Activated CD4-positive, alpha-beta T cell treated with anti-CD3 and anti-CD28 coated beads, Interleukin-10, Interleukin-2, amounts not matched to agents 100 ng/mL and 50 ng/mL, durations not matched to agents 16 hours and 8 hours (primary cell): ENCODE measurements at places on chromosomes 12 and 14.

GRCh38 chr14:68292441-68293215 is 473.0 kb downstream of the RAD51B start:
- DNase-seq: no peak

- DNase-seq: no peak
Measured at GRCh38 chr14:91324606-91325575, 80.4 kb upstream of the GPR68 start.

DNA sequence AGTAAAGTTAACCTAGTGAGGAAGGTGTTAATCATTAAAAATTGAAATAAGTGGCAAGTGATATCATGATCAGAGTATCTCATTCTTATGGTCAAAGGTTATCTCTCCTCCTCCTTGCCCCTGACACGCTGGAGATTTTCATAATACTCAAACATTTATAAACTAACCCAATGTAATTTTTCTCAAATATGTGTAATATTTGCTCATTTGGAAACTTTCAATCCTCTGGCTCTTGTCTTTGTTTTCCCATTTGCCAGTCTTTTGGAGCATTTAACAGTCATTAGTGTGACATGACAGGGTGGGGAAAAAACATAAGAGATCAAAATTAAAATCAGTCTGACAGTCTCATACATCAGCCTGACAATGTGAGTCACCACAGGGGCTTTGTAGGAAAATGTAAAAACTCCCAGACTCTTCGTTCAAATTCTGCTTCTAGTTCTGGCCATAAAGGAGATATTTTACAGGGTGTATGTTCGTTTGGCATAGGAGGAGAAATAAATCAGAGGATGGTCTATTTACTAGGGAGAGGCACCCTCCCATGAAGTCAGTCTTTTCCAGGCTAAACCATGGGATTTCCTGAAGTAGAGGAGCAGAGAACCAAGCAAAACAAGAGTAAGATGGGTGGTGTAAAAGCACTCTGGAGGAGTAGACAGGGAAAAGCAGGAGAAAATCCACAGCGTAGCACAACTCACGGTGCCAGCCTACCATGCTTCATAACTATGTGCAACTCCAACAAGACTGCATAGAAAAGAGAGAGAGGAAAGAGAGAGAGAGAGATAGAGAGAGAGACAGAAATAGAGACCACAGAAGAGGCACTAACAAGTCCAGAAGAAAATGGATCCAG is 369.2 kb upstream of the PDE3A start:
- no peak for DNase-seq

- peak; percentile 17 for DNase-seq
Measured at GRCh38 chr12:111757361-111758119, 9.2 kb upstream of the ALDH2 start.

DNA sequence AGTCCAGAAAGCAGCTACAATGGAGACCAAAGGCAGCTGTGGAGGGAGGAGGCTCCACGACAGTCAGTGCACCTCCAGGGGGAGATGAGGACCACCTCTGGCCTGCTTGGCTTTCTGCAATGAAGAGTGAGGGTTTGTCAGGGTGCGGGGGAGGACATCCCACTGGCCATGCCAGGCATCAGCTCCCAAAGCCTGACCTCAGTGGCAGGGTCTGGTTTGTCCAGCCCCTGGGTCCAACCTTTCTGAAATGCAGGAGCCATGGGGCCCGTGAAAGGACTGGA is 35.2 kb downstream of the SLC6A12 start:
- no peak for DNase-seq

- DNase-seq: no peak
Measured at GRCh38 chr12:113332688-113333417, 2.1 kb downstream of the SLC8B1 start.

DNA sequence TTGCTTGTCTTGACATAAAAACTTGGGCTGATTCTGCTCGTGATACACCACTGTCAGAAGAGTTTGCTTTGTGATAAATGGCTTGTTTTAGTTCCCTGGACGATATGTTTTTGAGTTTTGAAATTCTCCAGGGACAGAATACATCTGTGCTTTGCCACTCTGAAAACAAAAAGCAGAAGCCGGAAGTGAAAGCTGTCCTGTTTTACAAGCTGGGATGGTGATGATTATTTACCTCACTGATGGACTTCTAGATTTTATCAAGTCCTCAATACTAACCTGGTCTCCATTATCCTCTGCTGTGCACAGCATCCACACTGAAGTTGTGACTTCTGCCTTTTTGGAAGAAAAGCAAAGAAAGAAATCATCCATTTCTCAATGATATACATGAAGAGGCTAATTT is 251.6 kb downstream of the TRHDE start:
- no peak for DNase-seq

- DNase-seq: no peak
Measured at GRCh38 chr12:104602896-104603295, 146.1 kb downstream of the CHST11 start.

GRCh38 chr14:75279763-75280290 is 1.2 kb downstream of the FOS start:
- no peak for DNase-seq

DNA sequence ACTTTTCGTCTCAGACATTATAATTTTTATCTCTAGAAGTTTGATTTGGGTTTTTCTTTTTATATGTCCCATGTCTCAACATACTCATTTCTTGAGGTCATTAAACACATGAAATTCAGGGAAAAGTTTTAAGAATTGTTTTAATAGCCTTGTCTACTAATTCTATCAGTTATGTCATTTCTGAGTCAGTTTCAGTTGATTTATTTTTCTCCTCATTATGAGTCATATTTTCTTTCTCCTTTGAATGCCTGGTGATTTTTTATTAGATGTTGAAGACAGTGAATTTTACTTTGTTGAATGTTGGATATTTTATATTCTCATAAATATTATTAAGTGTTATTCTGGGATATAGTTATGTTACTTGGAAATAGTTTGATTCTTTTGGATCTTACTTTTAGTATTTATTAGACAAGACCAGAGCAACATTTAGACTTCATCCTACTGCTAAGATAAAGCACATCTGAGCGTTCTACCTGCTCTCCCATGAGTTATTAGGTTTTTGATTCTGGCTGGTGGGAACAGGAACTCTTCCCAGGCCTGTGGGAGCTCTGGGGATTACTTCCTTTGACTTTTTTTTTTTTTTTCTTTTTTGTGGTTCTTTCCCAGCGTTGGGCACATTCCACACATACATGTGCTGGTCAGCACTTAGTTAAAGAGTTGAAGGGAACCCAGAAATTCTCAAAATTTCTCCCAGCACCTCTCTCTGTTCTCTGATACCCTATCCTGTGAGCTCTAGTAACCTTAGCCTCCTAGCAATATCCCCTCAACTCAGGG is 1157.7 kb downstream of the BCL11B start:
- no peak for DNase-seq
